H1 (cell line): ENCODE measurements at places on chromosomes 5 and 9. TPM values are rescaled to one million over a fixed set of nuclear protein-coding genes. Genes with fewer than 3 reads are reported as not detected.

The SLC27A6 gene
- total RNA-seq: 4.0 and 4.5 TPM in 2 replicates

The PCDHA4 gene
- total RNA-seq: 5.3 and 5.7 TPM in 2 replicates

The RALGPS1 gene
- total RNA-seq: 22.9 and 23.5 TPM in 2 replicates

The SMIM32 gene
- total RNA-seq: 0.22 TPM in 1 of 2 replicates, not detected in the other

The FBN2 gene
- 15.9 and 16.3 TPM in 2 replicates for total RNA-seq

The PFN3 gene
- total RNA-seq: not detected in 2 replicates

The OR1Q1 gene
- not detected in 2 replicates for total RNA-seq

The ROPN1L gene
- 0.38 and 0.73 TPM in 2 replicates for total RNA-seq

The KLHL3 gene
- total RNA-seq: 10.5 and 13.7 TPM in 2 replicates

The PHF24 gene
- total RNA-seq: 0.35 and 1.0 TPM in 2 replicates

The PRR16 gene
- total RNA-seq: 0.73 and 1.0 TPM in 2 replicates

The PRUNE2 gene
- total RNA-seq: 13.2 and 13.3 TPM in 2 replicates

The TMEM174 gene
- total RNA-seq: not detected in 2 replicates

The FANCC gene
- total RNA-seq: 15.2 and 15.4 TPM in 2 replicates

The TYRP1 gene
- total RNA-seq: not detected in 2 replicates

The ATG12 gene
- 49.3 and 51.4 TPM in 2 replicates for total RNA-seq

The PDE6A gene
- not detected in 2 replicates for total RNA-seq

The PCDHA3 gene
- total RNA-seq: 0.67 and 0.80 TPM in 2 replicates

The AJM1 gene
- total RNA-seq: 0.86 and 0.97 TPM in 2 replicates
